ENCODE measurements at places on chromosomes 2 and 18. TPM values are rescaled to one million over a fixed set of nuclear protein-coding genes. Genes with fewer than 3 reads are reported as not detected.

Gene PLB1
- total RNA-seq = 4.1 TPM

Gene CPO
- 0.32 TPM for total RNA-seq

Gene SOCS6
- total RNA-seq = 23.5 TPM

Gene TMEFF2
- total RNA-seq = not detected

Gene ESCO1
- total RNA-seq = 20.6 TPM
